Kidney tubule cell (primary cell): ENCODE measurements at places on chromosomes 1 and 21.

GRCh38 chr1:91015794-91016550, 5.9 kb downstream of the ZNF644 start:
- peak; percentile 79 for DNase-seq

DNA sequence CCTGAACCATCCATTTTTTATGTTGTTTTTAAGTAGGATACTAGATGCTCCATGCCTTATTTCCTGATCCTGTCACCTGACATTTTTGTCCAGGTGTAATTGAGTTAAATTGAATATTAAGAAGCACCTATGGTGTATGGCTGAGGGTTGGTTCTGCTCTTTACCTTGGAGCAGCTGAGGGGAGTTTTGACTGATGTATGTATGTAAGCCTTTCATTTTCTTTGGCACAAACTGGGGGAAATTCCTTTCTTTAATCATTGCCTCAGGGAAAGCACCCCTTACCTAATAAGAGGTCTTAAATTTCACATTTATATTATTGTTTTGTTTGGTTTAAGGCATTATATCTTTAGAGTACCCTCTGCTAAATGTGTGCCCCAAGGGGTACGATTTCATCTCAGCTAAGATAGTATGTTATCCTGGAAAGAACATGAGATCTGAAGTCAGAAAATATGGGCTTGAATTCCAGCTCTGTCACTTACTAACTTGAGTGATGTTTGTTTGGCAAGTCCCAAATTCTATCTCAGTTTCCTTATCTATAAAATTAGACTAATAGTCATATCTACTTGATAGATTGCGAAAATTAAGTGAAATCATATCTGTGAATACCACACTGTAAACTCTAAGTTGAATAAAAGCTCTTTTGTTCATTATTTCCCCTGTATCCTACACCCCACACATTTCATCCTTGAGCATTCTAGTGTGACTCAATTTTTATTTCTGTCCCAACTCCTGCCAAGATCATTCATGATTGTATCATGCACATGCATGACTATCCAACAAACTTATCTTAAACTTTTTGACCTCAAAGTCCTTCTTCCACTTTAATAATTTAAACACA, 57.7 kb upstream of the NUF2 start:
- no peak for DNase-seq

- DNase-seq = no peak
Observed at GRCh38 chr1:220796530-220796929, 9.8 kb downstream of the MTARC1 start.

GRCh38 chr1:156196445-156196844, 2.5 kb downstream of the SLC25A44 start:
- no peak for DNase-seq

- no peak for DNase-seq
Observed at GRCh38 chr1:155968051-155968400, 10.3 kb downstream of the ARHGEF2 start.

- no peak for DNase-seq
Observed at GRCh38 chr1:67816095-67816475, 17.2 kb downstream of the GNG12 start.

- no peak for DNase-seq
Observed at GRCh38 chr1:81664341-81664740, 136.4 kb upstream of the ADGRL2 start.

DNA sequence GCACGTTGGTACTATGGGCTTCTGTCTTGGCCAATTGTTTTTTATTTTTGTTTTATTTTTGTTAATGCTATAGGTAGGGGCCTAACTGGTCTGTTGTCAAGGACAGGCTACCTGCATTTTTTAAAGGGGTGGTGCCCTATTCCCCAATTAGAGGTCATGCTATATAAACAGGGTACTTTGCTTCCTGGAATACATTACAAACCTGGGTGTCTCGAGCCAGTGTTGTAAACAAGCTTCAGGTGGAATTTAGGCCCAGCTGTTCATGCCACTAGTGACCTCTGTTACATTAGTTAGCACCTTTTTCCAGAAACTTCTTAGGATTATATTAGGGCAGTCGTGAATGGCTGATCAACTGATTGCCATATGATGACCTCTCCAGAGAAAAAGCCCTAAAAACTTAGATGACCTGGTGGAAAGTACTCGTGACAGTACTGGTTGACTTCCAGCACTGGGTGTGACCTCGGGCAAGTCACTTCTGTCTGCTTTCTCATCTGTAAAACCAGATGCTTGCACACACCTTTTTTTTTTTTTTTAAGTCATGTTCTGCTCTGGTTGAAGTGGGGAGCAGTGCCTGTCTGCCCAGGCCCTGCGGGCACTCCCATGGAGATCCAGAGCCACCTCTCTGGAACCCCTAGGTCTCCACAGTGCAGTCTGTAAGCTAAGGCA, 46.5 kb downstream of the ELK4 start:
- no peak for DNase-seq

GRCh38 chr1:246681900-246682895, 42.0 kb upstream of the SCCPDH start:
- DNase-seq = peak; percentile 35

DNA sequence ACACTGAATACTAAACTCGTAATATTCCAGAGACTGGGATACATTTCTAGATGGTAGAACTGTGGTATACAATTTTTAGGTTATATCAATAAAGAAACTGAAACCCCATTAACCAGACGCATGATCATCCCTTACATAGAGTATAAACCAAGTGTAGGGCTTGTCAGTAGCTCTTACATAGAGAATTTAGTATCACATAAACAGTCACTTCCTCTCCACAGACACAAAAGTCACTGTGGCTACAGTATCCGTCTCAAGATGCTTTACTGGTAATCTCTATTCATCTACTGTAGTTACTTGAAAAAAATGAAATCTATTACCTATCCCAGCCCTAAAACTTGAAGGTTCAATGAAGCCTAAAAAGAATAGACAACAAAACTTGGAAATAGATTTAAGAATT, 252.3 kb upstream of the TMPRSS15 start:
- no peak for DNase-seq

DNA sequence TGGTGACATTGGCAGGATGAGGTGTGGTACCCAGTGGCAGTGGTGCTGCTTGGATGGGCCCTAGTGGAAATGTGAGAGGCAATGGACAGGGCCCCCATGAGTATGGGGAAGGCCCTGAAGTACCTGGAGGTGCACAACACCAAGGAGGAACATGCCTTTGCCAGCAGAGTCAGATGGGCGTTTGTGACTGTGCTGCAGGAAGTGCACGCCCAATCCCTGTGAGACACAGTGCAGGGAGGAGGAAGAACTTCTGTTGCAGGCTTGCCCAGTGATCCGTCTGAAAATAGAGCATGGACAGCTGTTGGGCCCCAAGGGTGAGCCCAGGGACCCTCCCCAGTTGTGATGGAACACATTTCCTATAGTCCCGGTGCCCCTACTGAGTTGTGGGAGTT, 42.7 kb downstream of the GJA5 start:
- peak; percentile 61 for DNase-seq

GRCh38 chr1:167083066-167083665, 7.0 kb downstream of the GPA33 start:
- no peak for DNase-seq

- no peak for DNase-seq
Observed at GRCh38 chr1:165434281-165434680, 10.6 kb downstream of the RXRG start.

DNA sequence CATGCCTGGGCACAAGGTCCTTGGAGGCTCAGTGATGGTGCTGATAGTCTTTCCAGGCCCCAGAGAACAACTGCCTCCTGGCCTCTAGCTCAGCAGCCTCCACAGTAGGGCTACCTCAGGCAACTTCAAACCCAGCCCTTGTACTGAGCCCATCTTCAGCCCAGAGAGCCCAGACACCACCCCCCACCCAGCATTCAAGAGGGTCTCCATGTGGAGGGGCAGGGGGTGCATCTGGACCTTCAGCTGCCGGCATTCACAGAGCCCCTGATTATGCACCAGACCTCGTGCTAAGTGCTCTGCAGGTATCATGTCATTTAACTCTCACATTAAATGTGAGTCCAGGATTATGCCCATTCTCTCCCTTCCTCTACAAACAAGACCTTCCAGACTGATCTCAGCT, 197.0 kb upstream of the ZC3H12A start:
- no peak for DNase-seq

DNA sequence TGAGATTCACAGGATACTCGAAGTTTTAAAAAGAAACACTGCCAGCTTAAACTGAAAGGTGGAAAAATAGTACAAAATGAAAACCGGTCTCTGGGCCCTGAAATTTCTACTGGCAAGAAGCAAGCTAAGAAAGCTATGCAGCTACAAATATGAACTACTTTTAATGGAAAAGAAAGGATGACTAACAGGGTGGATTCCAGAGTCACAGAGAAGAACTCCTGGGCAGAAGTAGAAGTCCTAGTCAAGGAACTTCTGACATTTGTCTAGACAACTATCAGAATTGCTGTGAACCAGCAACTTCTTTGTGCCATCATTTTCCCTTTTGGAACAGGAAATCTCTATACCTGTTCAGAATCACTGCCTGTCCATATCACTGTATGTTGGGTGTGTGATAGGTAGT, 38.1 kb downstream of the CD160 start:
- DNase-seq = peak; percentile 14

GRCh38 chr1:15038232-15039016, 115.1 kb upstream of the TMEM51 start:
- peak; percentile 47 for DNase-seq

DNA sequence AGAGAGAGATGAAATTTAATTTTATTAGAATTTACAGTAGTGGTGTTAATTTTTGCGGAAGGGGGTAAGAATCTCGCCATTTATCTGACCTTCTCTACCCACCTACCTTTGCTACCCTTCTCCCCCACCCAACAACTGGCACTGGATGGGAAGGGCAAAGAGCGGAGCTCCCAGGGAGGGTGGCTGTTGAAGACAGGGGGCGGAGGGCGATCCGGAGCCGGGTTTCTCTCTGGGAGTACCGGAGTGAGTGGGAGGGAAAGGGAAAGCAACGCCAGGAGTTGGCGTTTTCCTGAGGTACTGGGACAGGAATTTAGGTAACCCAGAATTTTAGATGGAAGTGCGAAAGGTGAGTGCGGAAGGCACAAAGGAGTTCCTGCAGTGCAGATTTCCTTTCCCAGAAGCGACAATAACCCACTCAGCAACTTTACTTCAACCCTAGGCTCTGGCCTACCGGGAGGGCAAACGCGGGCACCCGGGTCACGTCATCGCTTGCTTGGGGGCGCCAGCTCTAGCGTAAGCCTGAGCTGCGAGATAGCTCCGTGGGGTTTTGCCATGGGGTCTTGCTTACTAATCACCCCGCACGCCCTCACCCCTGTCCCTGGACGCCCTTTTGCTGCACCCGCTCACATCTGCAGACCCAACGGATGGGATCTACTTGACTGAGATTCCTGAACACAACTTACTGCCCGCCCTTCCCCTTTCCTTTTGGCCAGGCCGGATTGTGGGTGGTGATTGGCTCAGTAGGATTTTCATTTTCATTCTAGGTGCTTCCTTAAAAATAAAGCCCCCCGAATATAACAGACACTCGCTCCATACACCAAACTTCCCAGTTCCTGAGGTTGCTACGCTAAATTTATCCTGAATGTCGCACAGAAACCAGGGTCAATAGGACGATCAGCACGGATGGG, 413.0 kb upstream of the ESRRG start:
- no peak for DNase-seq

DNA sequence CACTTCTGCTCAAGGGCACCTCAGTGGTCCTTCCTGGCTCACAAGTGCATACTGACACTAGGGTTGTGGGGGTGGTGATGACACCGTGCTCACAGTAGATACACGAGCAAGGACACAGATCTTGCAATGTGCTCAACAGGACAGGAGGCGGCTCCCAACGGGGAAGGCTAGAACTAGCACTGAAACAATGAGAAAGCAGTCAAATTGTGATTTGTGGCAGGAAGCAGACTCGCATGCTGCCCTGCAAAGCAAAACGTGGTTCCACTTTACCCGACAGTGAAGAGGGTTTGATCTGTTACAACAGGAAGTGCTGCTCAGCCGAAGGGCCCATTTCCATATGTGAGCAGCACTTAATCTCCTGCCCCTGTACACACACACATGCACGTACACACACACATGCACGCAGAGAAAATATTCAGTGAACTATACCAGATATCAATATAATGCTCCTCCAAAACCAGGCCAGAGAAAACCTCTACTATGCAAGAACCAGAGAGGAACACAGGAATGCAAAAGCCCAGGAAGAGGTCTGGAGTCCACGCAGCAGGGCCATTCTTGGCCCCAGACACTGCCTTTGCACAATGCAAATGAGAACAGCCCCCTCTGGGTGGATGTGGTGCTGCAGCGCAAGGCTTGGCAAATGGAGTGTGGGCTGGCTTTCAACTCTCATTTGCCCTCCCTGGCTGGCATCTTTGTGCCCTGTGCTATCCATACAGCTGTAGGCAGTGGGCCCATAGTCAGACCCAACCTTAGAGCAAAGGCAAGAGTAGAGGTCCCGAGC, 47.1 kb downstream of the KANK4 start:
- no peak for DNase-seq

- no peak for DNase-seq
Observed at GRCh38 chr1:109912873-109913272, 2.2 kb downstream of the CSF1 start.

DNA sequence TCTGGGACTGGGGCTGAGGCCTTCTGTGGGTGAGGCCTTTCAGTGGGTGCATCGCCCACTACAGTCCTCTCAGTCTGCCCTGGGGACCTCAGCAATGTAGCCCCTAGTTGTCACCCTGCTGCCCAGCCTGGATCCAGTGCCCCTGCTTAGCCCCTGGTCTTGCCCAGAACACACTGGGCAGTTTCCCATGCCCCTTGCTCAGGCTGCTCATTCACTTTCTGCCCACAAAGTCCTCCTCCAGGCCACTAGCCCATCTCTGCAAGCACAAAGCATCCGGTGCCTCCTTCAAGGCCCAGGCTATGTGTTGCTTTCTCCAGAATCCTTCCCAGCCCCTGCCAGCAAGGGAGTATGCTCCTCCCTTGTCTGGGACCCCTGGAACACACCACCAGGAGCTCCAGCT, 5.4 kb upstream of the ADORA1 start:
- no peak for DNase-seq

DNA sequence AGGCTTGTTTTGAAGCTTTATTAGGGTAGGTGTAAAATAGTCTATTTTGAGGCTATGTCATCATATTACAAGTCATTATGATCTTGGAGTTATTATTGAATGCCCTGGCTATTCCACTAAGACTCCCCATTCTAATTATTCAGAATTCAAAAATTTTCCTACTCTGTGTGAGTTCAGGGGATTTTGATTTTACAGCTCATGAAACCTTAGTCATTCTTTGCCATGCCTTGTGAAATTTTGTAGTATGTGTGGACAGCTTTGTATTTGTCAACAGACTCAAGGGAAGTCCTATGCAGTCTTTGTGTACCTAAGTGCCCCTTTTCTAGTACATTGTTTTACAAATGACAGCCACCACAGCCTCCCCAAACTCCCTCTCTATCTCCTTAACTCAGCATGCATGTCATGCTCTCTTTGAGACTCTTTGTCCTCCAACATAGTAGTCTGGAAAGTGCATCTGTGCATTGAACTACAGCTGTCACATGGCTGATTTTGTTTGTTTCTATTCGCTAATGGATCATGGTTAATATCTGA, 28.0 kb downstream of the CD1D start:
- DNase-seq = no peak
